ENCODE measurements at places on chromosomes 6 and 20.

DNA sequence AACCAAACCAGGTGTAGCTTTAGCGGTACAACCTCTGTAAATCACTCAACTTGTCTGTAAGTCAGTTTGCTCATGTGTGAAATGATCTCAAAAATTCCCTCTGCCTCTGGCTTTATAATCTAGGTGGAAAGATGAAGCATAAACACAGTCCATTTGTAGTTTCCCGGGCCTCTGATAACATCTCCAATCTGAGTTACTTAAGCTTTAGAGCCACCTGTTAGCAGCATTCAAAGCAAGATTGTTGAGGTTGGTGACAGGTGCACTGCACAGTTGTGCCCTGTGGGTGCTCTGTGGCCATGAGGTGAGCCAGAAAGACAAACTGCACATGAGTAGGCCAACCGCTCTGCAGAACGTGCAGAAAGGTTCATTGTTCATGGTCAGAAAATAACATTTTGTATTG is 53.7 kb downstream of the MOCS1 start:
- DNase-seq = no peak

DNA sequence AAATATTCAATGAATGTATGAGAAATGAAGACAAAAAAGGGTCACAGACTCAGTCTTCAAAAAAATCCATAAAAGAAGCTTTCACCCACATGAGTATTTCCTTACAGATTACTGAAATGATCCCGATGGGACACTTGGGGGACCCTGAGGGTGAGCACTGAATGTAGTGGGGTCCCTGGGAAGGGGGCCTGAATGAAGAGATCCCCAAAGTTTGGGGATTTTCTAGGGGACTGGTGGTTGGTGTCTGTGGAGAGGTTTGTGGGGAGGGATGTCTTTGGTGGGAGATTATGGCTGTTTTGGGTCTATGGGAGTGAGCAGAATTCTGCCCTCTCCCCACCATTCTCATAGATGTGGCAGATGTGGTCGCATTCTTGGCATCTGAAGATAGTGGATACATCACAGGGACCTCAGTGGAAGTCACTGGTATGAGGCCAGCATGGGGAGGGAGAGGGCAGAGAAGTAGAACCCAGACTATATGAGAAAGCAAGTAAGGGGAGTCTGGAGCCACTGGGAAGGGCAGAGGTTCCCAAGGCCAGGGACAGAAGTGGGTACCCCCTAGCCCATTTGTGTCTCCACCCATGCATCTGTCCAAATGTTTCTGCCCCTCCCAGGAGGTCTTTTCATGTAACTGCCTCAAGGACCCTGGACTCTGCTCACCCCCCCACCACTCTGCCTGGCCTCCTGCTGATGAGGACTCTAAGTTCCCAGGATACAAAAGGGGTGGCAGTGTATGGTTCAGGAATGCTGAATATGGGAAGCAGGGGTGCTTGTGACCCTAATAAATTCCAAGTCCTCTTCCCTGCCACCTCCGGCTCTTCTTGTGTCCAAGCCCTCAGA is 1.8 kb downstream of the HSD17B8 start:
- DNase-seq = no peak

GRCh38 chr6:79040083-79040482 is 38.0 kb downstream of the PHIP start:
- no peak for DNase-seq

DNA sequence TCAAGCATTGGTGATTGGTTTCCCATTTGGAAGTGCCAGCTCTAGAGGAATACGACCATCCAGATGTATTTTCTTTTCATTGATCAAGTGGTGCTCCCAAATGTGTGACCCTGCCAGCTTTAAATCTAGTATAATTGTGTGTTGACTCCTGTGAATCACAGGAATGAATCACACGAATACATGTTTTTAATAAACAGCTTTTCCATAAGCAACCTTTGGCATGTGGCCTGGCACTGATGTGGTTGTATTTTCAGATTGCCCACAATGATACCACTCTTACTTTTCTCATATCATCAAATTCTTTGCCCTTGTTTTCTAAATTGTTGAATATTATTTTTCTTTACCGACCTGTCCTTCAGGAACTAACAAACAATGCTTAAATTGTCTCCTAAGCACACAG is 367 bp downstream of the GSTA3 start:
- DNase-seq = no peak

- DNase-seq = peak; percentile 58
Measured at GRCh38 chr6:26553635-26554446, 15.7 kb downstream of the HMGN4 start.

GRCh38 chr6:99550046-99550748 is 18.3 kb downstream of the CCNC start:
- no peak for DNase-seq
